ENCODE measurements at places on chromosomes 12 and 14. TPM values are rescaled to one million over a fixed set of nuclear protein-coding genes. Genes with fewer than 3 reads are reported as not detected.

Gene GYS2
- not detected for total RNA-seq

Gene ERBB3
- total RNA-seq = 60.7 TPM

DNA sequence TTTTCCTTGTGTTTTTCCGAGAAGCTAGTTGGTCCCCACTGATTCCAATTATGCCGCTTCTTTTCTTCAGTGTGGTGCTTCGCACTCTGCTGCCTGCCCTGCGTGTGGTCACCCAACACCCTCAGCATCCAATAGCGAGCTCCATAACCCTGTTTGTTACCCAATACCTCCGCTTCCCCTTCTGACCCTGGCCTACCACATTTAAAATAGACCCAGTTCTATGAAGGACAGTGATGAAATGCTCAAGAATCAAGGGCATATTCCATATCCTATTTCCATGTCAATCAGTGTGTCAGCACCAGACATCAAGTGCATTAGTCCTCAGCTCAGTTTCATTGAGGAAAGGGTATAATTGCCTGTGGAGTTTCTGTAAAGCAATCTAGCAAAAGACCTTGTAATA, 9.5 kb downstream of the NDRG2 start:
- H3K4me3 ChIP-seq = no peak overlapping the region
- H3K36me3 ChIP-seq = peaks cover 33% of the 10 kb centered on the region
- H3K4me1 ChIP-seq = peaks cover 7% of the 10 kb centered on the region
- DNase-seq = no peak
- no peaks in the 10 kb centered on the region for H3K27me3 ChIP-seq

GRCh38 chr12:7555752-7556151, 52.2 kb upstream of the CD163 start:
- DNase-seq = no peak
- no peaks in the 10 kb centered on the region for H3K36me3 ChIP-seq
- H3K4me3 ChIP-seq = no peak overlapping the region

GRCh38 chr12:116380108-116380507, 102.6 kb upstream of the MED13L start:
- no peaks in the 10 kb centered on the region for H3K27me3 ChIP-seq
- H3K4me1 ChIP-seq = peaks cover 23% of the 10 kb centered on the region
- H3K27ac ChIP-seq = no peak overlapping the region
- H3K36me3 ChIP-seq = no peaks in the 10 kb centered on the region
- no peak overlapping the region for H3K4me3 ChIP-seq

Gene PROX2
- not detected for total RNA-seq

- H3K4me1 ChIP-seq = peaks cover 4% of the 10 kb centered on the region
- no peaks in the 10 kb centered on the region for H3K36me3 ChIP-seq
- no peak for DNase-seq
- H3K4me3 ChIP-seq = no peak overlapping the region
- H3K27me3 ChIP-seq = no peaks in the 10 kb centered on the region
These were observed 1.3 kb downstream of the GLS2 start for GRCh38 chr12:56486694-56487093.

- peaks cover 5% of the 10 kb centered on the region for H3K27me3 ChIP-seq
- H3K4me1 ChIP-seq = peaks cover 4% of the 10 kb centered on the region
- no peak overlapping the region for H3K27ac ChIP-seq
These were observed 6.9 kb upstream of the ADCY6 start for GRCh38 chr12:48795550-48796455.

DNA sequence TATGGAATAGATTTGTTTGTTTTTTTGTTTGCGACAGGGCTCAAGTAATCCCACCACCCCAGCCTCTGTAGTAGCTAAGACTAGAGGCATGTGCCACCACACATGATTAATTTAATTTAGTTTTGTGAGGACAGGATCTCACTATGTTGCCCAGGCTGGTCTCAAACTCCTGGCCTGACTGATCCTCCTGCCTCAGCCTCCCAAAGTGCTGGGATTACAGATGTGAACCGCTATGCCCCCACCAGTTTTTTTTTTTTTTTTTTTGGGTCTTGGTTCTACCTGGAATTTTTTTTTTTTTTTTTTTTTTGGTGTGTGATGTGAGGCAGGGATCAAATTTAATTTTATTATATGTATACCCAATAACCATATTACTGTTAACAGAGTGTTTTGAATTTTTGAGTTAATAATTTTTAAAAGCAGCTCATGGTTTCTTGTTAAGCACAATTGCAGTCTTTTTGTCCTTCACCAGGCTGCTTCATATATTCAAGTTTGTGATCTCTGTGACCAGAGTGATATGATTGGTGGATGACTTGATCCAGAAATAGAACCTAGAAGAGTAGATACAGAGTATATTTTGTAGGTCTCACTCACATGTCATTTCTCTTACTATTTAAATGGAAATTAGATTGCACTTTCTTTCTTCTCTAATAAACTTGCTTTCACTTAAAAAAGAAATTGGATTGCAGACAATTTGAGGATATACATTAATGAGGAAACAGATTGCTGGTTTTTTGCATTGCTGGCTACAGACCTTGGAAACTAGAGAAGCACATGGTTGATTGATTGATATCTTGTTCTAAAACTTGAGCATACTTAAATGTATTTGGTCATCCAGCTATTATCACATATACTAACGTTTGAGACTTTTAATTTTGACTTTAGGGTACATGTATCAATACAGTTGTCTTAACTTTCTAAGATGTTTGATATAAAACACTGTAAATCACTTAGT, 13.2 kb downstream of the ADIPOR2 start:
- no peaks in the 10 kb centered on the region for H3K36me3 ChIP-seq
- H3K4me1 ChIP-seq = peaks cover 29% of the 10 kb centered on the region
- H3K4me3 ChIP-seq = no peak overlapping the region
- no peak overlapping the region for H3K27ac ChIP-seq
- no peak for DNase-seq
- no peaks in the 10 kb centered on the region for H3K27me3 ChIP-seq

DNA sequence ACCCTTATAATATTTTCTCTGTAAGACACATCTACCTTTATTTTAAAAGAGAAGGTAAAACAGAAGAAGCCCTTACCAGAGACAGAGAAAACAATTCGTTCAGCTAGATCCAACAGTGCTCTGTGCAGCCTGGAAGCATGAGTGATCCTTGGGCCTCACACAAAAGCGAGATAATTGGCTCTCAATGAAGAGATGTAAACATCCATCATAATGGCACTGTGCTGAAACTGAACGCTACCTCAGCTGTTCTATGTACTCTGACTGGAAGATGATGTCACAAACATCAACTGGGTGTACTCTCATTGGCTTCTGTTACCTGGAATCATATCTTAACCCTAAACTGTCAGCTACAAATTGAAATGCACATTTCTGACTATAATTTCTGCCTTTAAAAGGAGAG, at the start of gene MGAT4C:
TSS of gene MGAT4C (minus strand) at position 229 of the 400 bp plus-strand sequence.
- no peak within 1 kb of the TSS for H3K4me3 ChIP-seq
- no peaks in the 10 kb centered on the region for H3K36me3 ChIP-seq
- H3K27ac ChIP-seq = no peak within 1 kb of the TSS
- H3K27me3 ChIP-seq = no peaks in the 10 kb centered on the region
- no peak for DNase-seq

- H3K27me3 ChIP-seq = no peaks in the 10 kb centered on the region
- H3K4me3 ChIP-seq = no peak overlapping the region
- H3K36me3 ChIP-seq = peaks cover 6% of the 10 kb centered on the region
These were observed 41.9 kb downstream of the VDR start for GRCh38 chr12:47862881-47863280.

GRCh38 chr12:87382959-87383566, 646.1 kb downstream of the C12orf50 start:
- H3K27me3 ChIP-seq = no peaks in the 10 kb centered on the region
- no peak overlapping the region for H3K4me3 ChIP-seq
- H3K27ac ChIP-seq = no peak overlapping the region
- no peaks in the 10 kb centered on the region for H3K4me1 ChIP-seq

Gene PTCSC3
- total RNA-seq = 2.8 TPM

- H3K4me3 ChIP-seq = no peak overlapping the region
- DNase-seq = no peak
- no peaks in the 10 kb centered on the region for H3K27me3 ChIP-seq
- no peaks in the 10 kb centered on the region for H3K36me3 ChIP-seq
These were observed 61.7 kb upstream of the NUDT4 start for GRCh38 chr12:93315907-93316622.

- peaks cover 33% of the 10 kb centered on the region for H3K4me1 ChIP-seq
- peaks cover 72% of the 10 kb centered on the region for H3K36me3 ChIP-seq
- no peaks in the 10 kb centered on the region for H3K27me3 ChIP-seq
- DNase-seq = no peak
- H3K27ac ChIP-seq = no peak overlapping the region
These were observed 11.6 kb upstream of the CDH24 start for GRCh38 chr14:23068789-23069412.

GRCh38 chr12:105167346-105167745, 59.8 kb downstream of the WASHC4 start:
- no peaks in the 10 kb centered on the region for H3K4me1 ChIP-seq
- H3K27ac ChIP-seq = no peak overlapping the region
- no peaks in the 10 kb centered on the region for H3K27me3 ChIP-seq
- no peak overlapping the region for H3K4me3 ChIP-seq

Gene MAP3K9
- total RNA-seq = 12.0 TPM

DNA sequence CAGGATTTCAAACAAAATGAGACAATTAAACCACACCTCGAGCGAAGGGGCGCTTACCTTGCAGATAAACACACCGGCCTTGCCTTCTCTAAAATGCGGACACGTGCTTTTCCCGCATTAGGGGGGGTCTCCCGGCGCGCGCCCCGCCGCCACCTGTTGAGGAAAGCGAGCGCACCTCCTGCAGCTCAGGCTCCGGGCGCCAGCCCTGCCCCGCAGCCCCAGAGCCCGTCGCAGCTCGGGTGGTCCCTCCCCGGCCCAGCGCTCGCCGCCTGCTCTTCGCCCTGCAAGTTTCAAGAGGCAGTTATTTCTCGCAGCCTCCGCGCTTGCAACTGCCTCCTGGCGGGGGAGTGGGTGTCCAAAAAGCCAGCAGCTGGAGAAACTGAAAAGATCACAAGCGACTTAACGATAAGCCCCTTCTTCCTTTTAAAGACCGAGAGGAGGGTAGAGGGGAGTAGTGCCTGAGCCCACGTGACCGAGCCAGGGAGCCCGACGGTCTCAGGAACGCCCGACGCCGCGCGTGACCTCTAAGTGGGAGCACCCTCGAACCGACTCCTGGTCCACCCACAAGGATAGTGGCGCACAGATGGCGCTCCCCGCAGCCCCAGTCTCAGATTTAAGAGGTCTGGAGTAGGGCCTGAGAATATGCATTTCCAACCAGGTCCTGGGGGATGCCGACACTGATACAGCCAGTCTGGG, at the start of gene ESR2:
TSS of gene ESR2 (minus strand) at position 396 of the 696 bp plus-strand sequence. CDS start 11,386 bp downstream, outside the sequence.
- H3K4me3 ChIP-seq = peak within 1 kb of the TSS; percentile 47
- peak; percentile 65 for DNase-seq
- peaks cover 24% of the 10 kb centered on the region for H3K4me1 ChIP-seq
- H3K27ac ChIP-seq = no peak within 1 kb of the TSS
- H3K36me3 ChIP-seq = no peaks in the 10 kb centered on the region
- H3K27me3 ChIP-seq = peaks cover 24% of the 10 kb centered on the region

- no peak for DNase-seq
- H3K36me3 ChIP-seq = no peaks in the 10 kb centered on the region
- no peaks in the 10 kb centered on the region for H3K4me1 ChIP-seq
- H3K27me3 ChIP-seq = no peaks in the 10 kb centered on the region
- H3K4me3 ChIP-seq = no peak overlapping the region
These were observed 8.0 kb upstream of the MGP start for GRCh38 chr12:14893506-14894250.

- no peak overlapping the region for H3K27ac ChIP-seq
- no peak for DNase-seq
- H3K4me1 ChIP-seq = no peaks in the 10 kb centered on the region
- H3K4me3 ChIP-seq = no peak overlapping the region
These were observed 91.7 kb upstream of the MYL2 start for GRCh38 chr12:111011999-111012600.

GRCh38 chr12:78672033-78672432, 192.5 kb upstream of the SYT1 start:
- no peak overlapping the region for H3K27ac ChIP-seq
- H3K36me3 ChIP-seq = no peaks in the 10 kb centered on the region
- H3K4me1 ChIP-seq = no peaks in the 10 kb centered on the region
- no peaks in the 10 kb centered on the region for H3K27me3 ChIP-seq

DNA sequence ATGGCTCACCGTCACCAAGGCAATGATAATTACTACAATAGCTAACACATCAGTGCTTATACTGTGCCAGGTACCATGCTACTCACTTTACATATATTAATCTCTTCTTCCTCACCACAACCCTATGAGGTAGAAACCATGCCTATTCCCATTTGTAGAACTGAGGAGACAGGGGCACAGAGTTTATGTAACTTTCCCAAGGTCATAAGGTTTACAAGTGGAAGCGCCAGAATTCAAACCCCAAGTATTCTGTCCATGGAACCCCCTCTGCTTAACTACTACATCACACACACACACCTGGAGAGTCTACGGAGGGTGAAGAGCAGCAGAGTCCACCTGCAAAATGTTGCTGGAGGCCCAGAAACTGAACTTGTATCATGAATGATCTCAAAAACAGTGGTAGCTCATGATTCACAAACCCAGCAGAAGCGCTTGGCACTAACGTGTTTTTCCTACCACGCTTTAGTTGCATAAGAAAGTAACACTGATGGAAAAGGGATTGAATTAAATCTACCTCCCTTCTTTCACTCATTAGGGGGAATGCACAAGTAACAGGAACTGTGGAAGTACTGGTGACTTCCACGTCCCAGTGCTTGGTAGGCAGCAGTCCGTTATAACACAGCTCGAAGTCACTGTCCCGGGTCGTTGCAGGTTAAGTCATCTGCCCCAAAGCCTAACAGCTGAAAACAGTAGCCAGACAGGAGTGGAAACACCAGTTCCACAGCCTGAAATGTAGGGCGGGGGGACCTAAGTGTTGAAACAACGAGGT, 2.0 kb downstream of the ITPR2 start:
- peak overlapping the region; percentile 92 for H3K4me3 ChIP-seq
- H3K27me3 ChIP-seq = no peaks in the 10 kb centered on the region
- no peak for DNase-seq
- peak overlapping the region; percentile 1 for H3K27ac ChIP-seq

DNA sequence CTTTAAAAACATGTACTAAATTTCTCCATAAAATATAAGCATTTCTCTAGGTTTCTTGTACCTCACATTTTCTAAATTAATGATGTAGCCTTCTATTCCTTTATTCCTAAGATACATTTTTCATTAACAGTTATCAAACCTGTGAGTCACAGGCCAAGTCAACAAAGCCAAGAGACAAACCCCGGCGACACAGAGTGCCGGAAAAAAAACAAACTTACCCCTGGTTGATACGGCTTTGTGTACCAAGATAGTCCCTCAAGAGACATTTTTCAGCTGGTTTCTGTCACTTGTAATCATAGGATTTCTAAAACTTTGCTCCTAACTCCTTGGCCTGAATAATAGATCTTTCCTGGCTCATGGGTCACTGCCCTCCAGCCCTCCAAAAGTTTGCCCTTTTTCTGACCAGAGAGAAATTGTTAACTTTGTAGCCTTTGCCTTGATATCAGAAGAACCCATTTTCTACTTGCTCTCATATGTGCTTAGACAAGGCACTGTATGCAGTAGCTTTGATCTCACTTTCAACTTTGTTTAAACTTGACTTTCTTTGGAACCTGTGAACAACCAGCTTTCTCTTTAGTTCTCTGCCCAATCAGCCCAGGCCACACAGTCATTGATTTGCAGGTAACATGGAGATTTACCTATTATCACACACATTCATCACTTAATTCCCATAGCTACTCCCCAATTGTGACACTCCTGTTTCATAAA, 172.2 kb downstream of the PRKD1 start:
- DNase-seq = no peak
- no peak overlapping the region for H3K27ac ChIP-seq
- no peaks in the 10 kb centered on the region for H3K4me1 ChIP-seq
- no peaks in the 10 kb centered on the region for H3K27me3 ChIP-seq
- no peaks in the 10 kb centered on the region for H3K36me3 ChIP-seq

Gene LAG3
- 1.5 TPM for total RNA-seq

Gene MFAP5
- total RNA-seq = 2.8 TPM

Measured in upper lobe of right lung (tissue), 1 donor.